Astrocyte of the cerebellum (primary cell): ENCODE measurements at places on chromosomes 7 and 10.

- no peak for DNase-seq
Measured at GRCh38 chr10:51629934-51630639, 69.3 kb downstream of the CSTF2T start.

DNA sequence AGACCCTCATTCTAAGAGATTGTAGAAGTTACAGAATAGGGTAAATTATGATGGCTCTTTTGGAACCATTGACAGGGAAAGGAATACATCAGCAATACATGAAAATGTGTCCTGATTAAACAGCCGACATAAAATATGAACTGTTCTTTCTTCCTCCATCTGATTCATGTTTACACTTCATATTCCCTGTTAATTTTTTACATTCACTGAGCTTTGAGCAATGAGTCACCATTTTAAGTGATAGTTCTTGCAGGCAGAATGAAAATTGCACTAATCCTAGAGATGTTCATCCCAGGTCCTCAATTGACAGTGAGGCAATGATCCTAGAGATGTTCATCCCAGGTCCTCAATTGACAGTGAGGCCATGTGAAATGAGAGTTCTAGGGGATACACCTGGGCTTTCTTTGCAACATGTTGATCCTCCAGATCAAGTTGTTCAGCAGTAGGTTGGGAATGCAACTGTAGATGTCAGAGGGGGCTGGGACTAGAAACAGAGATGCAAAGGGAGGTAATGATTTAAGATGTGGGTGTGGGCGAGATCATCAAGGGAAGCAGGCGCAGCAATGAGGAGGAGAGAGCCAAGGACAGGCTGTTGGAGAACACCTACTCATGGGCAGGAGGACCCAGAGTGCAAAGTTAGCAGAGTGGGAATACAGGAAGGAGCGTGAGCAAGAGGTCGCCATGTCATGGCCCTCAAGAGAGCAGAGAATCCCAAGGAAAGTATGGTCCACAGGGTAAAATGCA, 138.7 kb downstream of the ZNF365 start:
- DNase-seq, result no peak

DNA sequence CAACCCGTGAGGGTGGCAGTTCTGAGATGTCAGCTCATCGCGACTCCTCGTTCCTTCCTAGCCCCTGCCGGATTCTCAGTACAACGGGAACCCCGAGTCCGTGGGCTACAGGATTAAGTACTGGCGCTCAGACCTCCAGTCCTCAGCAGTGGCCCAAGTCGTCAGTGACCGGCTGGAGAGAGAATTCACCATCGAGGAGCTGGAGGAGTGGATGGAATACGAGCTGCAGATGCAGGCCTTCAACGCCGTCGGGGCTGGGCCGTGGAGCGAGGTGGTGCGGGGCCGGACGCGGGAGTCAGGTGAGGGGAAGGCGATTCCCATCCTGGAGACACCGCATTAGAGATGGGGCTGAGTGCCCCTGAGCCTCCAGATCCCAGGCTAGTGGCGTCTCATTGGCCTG, 568.1 kb upstream of the FOXK1 start:
- no peak for DNase-seq

- DNase-seq, result no peak
Measured at GRCh38 chr7:148944935-148945934, 61.1 kb upstream of the EZH2 start.

- no peak for DNase-seq
Measured at GRCh38 chr10:58743466-58744115, 230.9 kb downstream of the BICC1 start.

GRCh38 chr7:8455426-8455825, 22.0 kb downstream of the NXPH1 start:
- no peak for DNase-seq

DNA sequence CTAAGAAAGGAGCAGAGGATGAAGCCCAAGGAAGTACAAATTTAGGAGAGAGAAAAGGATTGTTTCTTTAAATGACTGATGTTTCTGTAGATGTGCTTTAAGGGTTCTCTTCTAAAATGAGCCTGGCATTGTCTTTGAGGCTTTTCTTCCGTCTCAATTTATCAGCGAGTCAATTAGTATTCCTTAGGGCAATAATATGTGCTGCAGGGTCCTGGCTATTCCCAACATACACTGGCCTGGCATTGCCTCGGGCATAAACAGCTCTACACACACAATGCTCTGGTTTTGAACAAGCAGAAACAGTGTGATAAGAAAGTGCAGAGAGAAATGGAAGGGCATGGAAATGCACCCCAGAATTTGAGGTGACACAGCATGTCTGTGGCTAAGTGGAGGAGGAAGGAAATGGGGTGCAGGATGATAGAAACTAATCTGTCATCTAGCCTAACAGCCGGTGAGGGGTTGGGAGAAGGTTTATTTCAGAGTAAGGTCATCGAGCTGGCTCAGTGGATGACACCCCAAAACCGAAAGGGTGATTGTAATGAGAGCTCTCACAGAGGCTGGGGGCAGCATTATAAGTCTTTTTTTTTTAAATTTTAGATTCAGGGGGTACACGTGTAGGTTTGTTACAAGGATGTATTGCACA, 67.5 kb upstream of the ARHGAP21 start:
- no peak for DNase-seq

DNA sequence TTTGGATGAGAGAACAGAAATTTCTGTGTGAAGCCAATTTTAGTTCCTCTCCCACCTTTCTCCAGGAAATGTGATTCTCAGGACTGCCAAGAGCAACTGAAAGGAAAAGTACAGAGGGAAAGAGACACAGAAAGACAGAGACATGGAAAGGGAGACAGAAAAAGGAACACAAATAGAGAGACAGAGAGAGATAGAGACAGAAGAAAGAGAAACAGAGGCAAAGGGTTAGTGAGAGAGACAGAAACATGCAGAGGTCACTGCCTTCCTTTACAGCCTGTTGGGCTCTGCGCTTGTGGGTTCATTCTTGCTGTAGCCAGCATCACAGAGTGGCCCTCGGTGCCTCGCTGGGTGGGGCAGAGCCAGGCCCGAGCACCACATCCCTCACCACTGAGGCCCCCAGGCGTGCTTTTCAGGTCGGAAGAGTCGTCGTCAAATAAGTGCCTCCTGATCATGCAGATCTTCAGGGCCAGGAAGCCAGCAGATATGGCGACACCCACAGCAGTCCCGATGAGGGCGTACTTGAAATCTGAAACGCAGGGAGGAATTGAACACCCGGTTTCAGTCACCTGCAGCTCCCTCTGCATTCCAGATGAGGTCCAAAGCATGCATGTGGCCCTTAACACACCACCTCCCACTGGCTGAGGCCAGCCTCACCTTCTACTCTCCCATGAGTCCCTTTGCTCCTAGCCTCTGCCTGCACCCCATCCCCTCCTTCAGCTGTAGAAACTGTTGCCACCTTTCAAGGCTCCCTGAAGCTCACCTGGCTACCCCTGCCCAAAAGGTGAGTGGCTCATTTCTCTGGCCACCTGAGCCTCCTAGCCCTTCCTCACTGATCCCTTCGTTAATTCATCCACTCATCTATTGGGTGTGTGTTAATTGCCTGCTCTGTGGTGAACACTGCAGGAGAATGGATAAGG, 21.4 kb downstream of the TMEM273 start:
- no peak for DNase-seq
